ENCODE measurements at places on chromosomes 12 and 14.

GRCh38 chr12:68792952-68793351, 15.0 kb upstream of the MDM2 start:
- no peak for DNase-seq

GRCh38 chr12:110093631-110094311, 30.4 kb upstream of the IFT81 start:
- no peak for DNase-seq

DNA sequence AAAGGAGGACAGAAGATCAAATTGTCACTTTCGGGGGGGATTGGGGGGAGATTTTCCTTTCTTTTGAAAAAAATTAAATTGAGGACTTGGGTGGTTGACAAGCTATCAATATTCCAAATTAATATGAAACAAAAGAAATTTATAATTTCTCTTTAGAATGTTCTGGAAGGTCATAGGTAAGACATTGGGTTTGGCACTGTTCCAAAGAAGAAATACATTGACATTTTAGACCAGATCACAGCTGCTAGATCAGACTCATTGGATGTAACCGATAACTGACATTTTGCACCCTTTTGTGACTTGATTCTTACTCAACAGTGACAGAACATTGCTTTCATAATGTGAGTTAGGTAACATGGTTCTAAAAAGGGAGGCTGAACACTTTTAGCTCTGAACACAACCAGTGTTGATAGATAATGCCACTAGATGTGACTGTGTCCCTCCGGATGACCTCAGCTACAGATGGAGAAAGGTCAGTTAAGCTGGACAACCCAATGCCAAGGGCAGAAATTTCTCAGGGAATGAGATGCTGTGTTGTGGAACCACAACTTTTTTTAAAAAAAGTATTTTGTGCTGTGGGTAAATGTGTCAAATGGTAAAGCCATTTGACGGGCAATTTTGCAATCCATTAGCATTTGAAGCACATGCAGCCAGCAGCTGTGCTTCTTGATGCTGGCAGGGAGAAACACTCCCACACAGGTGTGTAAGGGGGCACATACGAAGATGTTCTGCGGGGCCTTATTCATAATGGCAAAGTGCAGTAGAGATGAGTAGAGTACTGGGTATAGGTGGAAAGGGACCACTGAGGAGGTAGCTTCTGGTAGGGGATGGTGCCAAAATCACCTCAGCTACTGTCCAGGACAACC, 62.9 kb downstream of the RFX4 start:
- no peak for DNase-seq

DNA sequence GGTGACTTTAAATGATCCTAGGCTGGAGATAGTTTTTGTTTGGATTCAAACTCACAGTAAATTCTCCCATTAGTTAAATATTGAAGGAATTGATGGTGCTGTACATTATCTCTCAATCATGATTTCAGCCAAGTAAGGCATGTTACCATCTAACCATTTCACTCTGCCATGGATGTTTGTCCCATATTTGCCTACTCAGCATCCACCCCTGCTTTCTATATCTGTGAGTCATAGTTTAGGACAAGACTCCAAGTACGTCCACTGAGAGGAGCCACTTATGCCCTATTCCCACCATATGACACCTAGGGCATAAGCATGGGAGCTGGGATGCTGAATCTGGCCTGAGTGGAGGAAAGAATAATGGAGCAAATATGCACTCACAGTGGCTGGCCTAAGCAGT, 155.2 kb downstream of the RPL10L start:
- DNase-seq: no peak

DNA sequence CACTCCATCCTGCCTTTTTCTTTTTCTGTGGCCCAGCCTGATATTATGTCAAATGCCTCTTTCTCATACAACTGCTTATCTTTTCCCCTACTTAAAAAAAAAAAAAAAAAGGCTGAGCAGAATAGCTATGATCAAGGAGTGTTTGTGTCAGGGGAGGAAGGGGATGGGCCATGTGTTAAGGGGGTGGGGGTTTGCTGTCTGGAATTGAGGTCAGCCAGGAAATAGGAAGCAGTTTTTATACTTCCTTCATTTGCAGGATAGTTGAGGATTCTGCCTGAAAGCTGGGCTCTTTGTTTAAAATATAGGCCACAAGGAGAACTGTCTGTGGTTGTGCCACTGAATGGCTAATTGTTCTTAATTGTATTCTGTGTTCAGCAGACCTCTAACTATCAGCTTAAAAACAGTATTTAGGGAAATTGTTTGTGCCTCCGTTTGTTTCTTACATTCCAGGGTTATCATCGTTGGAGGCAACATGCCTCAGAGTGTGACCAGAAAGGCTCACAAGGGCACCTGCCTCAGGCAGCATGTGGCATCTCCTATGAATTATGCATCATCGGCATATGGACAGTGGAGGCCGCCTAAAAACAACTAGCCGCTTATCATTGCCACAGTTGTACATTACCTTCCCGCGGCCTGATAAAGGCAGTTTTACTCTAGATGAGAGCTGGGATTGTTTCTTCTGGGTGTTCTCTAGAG, 96.0 kb downstream of the SRGAP1 start:
- no peak for DNase-seq

DNA sequence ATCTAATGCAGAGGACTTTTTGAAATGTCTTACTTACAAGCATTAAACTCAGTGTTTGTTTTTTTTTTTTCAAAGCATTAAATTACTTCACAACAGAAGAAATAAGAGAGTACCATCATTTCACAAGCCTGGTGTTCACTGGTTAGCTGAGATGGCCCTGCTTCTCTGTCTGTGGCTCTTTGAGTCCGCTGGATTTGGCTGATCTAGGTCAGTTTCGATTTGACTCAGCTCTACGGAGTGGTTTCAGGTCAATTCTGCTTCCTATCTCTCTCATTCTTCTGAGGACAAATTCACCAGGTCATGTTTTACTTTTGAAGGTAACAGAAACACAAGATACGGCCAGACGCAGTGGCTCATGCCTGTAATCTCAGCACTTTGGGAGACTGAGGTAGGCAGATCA, 1066.1 kb downstream of the FLRT2 start:
- DNase-seq: no peak

- no peak for DNase-seq
Measured at GRCh38 chr12:560691-561390, 101.1 kb downstream of the B4GALNT3 start.

DNA sequence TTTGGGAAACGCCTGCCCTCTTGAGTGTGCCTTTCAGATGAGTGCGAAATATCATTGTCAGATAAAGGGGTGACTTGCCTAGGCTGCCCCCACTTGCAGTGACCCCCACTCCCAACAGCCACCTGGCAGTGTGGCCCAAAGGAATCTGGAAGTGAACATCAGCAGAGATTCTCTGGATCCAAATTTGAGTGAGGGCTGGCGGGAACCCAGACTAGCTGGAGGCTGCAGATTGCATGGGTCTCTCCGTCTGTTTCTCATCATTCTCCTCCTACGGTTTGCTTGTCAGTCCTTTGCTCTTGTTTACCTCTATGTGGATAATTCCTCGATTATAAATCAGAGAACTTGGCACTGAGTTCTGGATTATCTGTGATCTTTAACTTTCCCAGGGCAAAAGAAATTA, 280.8 kb downstream of the ZFP36L1 start:
- no peak for DNase-seq

DNA sequence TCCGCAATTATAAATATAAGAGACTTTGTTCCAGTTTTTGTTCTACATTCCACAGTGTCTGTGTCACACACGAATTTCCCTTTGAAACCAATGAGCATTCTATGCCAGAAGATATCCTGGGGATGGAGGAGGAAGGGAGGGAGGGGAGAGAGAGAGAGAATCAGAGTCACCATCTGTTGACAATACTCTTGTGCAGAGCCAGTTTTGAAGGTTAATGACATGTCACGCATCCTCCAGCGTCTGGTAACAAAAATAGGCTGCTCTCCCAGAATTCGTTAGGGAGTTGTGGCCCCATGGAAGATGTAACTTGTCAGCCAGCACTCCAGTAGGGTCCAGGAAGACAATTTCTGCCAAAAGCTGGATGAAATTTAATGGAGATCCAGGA, 213.5 kb upstream of the KRR1 start:
- no peak for DNase-seq

DNA sequence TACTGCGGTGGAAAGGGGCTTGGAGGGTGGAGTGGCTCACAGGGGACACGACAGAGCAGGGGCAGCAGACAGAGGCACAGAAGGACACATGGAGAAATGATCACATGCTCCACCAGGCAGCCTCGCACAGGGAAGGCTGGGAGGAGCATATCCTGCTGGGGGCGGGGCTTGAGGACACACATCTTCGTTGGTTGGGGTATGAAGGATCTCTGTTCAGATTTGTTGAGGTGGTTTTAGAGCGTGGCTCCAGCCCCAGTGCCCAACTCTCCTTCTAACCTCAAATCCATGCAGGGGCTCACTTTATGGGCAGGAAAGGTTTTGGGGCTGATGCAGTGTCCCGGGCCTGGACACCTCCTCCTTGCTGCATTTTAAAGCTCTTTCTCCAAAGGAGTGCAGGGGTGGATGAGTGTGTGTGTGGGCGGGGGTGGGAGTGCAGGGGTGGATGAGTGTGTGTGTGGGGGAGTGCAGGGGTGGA, 733 bp upstream of the P3H3 start:
- peak; percentile 52 for DNase-seq

- no peak for DNase-seq
Measured at GRCh38 chr12:47771304-47771703, 1.7 kb upstream of the SLC48A1 start.

Data from stimulated activated CD4-positive, alpha-beta T cell treated with anti-CD3 and anti-CD28 coated beads, Interleukin-2, amount 100 ng/mL, for 48 hours (primary cell).